ENCODE measurements at places on chromosomes 11 and 22.

DNA sequence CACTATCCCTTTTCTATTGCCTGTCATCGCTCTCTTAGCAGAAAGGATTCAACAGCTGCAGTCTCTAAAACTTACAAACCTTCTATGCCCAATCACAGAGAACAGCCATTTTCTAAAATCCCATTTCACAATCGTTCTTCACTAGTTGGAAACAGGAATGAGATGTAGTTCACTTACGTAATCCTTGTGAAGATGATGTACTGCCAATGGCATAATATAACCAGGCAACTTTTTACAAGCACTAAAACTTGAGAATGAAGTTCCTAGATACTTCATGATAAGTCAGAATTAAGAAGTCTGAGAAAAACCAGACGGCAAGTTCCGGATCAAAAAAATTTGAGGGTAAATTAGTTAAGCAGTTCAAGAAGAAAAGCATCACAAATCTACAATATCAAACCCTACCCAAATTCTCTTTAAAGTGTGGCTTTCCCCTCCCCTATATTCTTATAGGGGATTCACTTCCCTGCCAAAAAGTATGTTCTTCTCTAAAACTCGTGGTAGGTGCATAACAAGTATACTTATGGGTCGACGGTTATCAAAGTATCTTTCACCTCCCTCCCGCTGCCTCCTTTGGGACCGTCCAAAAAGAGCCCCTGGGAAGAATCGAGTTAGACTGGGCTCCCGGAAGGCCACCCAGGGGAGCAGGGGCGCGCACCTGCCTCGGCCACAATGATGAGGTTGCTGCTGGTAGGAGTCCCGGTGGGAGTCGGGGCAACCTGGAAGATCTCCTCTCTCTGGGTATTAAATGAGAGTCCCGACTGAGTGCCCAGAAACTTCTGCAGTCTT is 666 bp downstream of the MSANTD4 start:
- no peak for DNase-seq

DNA sequence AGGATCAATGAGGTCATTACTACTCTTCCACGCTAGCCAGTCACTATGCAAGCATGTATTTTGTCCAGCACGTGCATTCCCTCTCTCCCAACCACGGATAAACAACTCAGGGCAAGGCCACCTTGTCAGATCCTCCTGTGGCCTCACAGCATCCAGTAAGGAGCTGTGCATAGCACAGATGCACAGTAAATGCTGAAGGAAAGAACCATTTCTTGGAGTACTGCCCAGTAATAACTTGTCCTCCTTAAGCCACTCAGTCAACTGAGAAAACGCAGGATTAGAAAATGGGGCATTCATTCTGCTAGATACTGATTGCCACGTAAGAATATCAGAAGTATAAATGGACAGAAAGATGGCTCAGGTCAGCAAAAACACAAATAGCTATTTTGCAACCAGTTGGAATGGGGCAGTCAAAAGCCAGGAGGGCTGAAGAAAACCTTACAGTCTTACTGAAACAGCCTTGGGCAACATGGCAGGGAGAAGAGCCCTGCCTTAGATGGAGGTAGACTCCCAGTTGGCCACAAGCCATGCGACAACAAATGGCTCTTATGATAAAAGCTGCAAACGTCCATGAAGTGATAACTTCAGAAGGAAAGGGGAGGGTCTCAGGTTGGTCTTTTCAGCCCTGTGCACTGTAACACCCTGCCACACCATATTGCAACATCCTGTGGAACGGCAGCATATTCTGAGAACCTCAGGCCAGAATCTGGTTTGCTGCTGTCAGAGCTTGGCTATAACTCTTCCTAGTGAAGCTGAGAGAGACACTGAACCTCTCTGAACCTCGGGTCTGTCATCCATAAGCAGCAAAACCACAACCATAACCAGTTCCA is 23.0 kb downstream of the PC start:
- DNase-seq, result peak; percentile 71

- no peak for DNase-seq
These were observed 171.3 kb downstream of the BLID start for GRCh38 chr11:121944556-121945230.

- DNase-seq, result no peak
These were observed 245.9 kb upstream of the FAT3 start for GRCh38 chr11:91978747-91979146.

DNA sequence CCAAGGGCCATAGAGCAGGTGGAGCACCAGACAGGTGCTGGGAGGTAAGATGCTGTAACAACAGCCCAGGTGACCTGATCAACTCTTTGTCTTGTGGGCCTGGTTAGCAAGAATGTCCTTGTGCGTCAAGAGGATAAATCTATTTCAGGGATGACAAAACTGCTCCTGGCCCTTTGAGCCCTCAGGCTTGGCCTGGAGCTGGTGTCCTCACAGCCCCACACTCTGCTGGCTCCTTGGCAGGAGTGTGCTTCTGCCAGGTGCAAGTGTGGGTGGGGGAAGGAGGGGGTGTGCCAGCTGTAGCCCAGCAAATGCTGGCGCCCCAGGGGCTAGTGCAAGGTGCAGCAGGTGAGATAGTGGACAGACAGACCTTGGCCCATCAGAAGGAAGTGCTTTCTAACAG is 19.5 kb downstream of the AMPD3 start:
- no peak for DNase-seq

- no peak for DNase-seq
These were observed 1499.3 kb downstream of the TBC1D22A start for GRCh38 chr22:48261706-48262105.

DNA sequence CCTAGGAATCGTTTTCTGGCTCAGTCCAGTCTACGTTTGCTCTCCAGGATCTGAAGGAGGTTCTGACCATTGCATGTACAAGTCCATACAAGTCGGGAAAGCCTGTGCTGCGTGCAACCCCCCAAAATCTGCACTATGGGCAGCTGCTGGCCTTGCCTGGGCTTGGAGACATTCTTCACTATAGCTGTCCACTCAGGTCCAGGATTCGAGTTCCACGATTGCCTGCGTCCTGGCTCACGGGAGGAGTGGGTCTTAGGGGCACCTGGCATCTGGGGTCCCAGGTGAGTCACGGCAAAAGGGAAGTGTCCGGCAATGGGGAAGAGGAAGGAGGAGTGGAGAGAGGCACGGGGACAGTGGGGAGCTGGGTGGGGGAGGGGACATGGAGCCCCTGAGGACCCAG is 563.0 kb downstream of the BRD1 start:
- DNase-seq, result no peak

GRCh38 chr22:22245935-22246525 is 1.4 kb downstream of the VPREB1 start:
- no peak for DNase-seq

DNA sequence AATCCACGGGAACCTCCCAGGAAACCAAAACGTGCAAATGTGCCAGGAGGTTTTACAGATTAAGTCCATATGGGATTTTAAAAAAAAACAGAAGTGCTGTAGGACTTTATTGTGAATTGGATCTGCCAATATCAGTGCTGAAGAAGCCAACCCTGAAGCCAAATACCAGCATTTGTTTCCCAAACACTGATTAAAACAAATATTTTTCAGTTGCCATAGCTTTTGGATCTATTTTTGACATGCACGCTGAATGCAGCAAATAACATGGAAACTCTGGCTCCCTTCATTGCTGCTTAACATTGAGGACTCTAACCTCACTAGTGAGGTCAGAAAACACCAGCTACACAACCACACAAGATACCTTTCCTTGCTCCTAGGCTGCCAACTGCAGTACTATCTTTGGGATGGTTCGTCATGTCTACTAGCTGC is 28.4 kb upstream of the SIK2 start:
- no peak for DNase-seq

DNA sequence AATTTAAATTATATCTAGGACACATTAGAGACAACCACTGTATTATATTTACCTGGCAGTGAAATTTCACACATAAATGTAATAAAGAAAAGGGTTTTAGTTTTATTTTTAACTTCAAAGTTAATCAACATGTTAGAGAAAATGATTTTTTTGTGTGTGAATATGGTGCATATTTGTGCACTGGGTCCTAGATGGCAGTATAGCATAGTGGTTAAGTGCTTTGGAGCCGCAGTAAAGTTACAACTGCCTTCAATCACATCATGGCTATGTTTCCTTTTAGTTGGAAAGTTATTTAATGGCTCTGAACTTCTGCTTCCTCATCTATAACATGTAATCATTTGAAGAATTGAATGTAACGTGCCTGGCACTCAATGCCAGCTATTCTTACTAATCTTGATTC is 108.9 kb upstream of the DDI1 start:
- no peak for DNase-seq

- no peak for DNase-seq
These were observed 339.9 kb downstream of the SOX6 start for GRCh38 chr11:16016468-16016829.

GRCh38 chr11:103700622-103701021 is 335.8 kb upstream of the DDI1 start:
- DNase-seq, result no peak

DNA sequence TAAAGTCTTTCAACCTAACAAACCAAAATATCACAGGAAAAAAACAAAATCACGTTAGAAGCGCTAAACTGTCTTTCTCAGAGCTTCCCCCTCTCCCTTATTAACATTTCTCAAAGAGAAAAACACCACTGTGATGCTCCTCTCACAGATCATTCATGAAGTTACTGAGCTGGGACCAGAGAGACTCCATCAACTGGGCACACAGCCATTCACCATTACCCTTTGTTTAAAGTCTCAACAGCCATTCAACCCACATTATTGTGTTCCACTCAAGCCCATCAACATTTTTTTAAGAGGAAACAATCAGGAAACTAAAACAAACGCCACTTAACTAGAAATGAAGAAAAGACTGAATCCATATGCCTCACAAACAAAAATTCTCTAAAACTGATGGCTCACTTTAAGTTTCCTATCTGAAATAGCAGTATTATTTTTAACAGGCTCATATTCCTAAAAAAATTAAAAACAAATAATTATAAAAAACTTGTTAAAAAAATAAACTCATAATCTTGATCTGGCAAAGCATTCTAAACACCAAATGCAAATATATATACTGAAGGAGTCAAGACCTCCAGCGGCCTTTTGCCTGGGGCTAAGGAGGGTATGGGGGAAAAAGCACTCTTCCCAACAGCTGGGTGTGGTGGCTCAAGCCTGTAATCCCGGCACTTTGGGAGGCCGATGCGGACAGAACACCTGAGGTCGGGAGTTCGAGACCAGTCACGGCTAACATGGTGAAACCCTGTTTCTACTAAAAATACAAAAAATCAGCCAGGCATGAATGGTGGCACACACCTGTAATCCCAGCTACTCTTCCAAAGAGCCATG is 14.0 kb downstream of the CELF1 start:
- DNase-seq, result no peak

- DNase-seq, result peak; percentile 90
These were observed 33.0 kb downstream of the YWHAH start for GRCh38 chr22:31977141-31977841.

GRCh38 chr22:49716441-49716840 is 111.2 kb downstream of the BRD1 start:
- no peak for DNase-seq

GRCh38 chr11:1922481-1923081 is 3.1 kb downstream of the TNNT3 start:
- no peak for DNase-seq

DNA sequence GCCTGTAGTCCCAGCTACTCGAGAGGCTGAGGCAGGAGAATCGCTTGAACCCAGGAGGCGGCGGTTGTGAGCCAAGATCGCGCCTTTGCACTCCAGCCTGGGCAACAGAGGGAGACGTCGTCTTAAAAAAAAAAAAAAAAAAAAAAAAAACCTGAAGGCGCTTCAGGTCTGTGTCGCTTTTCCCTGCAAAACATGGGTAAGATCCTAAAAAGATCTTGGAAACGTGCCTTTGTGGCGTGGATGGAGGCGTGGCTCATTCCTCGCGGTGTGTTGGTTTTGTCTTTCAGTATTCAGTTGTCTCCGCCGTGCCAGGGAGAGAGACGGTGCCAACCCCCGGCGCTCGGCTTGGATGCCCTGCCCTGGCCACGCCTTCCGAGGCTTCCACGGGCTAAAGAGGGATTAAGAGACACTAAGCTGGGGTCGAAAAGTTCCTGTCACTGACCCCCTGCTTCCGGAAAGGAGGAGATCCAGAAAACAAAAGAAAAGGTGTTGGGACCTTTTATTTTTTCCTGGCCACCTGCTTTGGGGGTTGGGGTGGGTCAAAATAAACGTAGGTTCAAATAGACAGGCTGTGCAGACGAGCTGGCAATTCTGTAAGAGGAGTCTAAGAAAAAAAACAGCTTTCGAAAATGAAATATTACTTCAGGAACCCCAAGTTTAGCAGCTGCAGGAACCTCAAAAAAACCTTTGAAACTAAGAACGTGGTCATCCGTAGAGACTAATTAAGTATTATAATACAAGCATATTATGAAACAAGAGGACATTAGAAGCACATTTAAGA is 1.1 kb upstream of the SLC35F2 start:
- no peak for DNase-seq

DNA sequence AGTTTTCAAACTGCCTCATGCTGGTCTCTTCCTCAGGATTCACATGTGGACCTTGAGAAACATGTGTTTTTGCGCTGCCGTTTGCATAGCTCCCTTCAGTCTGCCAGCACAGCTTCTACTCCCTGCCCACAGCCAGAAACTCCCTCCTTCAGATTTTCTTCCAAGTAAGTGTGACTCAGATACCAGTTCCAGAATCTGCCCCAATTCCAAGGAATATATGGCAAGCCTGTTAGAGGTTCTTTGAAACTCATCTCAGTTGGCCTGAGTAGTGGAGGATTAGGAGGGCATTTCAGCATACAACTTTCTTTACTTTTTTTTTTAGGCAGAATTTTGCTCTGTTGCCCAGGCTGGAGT is 67.1 kb downstream of the SNX19 start:
- DNase-seq, result no peak

GRCh38 chr11:8927233-8927632 is 5.5 kb downstream of the C11orf16 start:
- no peak for DNase-seq

DNA sequence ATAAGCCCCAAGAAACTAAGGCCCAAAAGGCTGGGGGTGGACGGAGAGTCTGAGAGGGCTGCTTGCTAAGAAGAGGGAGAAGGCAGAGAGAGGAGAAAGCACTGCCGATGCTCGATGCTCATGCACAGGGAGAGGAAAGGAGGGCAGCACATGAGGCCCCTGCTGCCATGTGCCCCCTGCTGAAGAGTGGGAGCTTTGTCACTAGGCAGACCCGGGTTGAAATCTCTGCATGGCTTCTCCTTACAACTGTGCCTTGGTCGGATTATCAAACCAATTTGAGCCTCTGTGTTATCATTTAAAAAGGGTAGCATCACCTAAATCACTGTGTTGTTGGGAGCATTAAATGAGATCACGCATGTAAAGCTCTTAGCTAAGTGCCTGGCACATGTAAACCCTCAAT is 330.5 kb downstream of the NXPE2 start:
- DNase-seq, result no peak

- DNase-seq, result peak; percentile 88
These were observed 23.2 kb upstream of the ZBTB16 start for GRCh38 chr11:114036147-114036811.

- no peak for DNase-seq
These were observed 339.1 kb upstream of the B3GAT1 start for GRCh38 chr11:134751031-134751585.

GRCh38 chr11:19173004-19173689 is 28.6 kb downstream of the CSRP3 start:
- no peak for DNase-seq
